Chondrocyte (in vitro differentiated cells): ENCODE measurements at places on chromosomes 4 and X. TPM values are rescaled to one million over a fixed set of nuclear protein-coding genes. Genes with fewer than 3 reads are reported as not detected.

ANTXR2 gene
- 19.0 to 32.1 TPM (median 27.0 TPM) in 3 replicates for total RNA-seq

STS gene
- 10.9 to 12.5 TPM (median 12.1 TPM) in 3 replicates for total RNA-seq

DNA sequence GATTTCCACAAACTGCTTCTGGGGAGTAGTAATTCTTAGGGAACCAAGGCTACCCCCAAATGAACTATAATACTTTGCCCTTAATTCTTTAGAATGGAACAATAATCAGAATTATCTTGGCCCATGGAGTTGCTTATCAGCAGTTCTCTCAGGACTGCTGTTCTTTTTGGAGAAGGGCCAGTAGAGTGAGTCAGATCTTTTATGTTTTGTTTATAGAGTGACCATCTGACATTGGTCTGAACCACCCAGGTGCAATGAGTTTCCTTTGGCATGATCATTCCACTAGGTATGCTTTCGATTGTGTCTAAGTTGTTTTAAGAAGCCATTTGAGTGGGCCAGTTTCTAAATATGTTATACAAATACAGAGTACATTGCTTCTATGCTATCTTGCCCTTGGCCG lies 31.8 kb downstream of the PRRG1 start:
- no peak for DNase-seq

DNA sequence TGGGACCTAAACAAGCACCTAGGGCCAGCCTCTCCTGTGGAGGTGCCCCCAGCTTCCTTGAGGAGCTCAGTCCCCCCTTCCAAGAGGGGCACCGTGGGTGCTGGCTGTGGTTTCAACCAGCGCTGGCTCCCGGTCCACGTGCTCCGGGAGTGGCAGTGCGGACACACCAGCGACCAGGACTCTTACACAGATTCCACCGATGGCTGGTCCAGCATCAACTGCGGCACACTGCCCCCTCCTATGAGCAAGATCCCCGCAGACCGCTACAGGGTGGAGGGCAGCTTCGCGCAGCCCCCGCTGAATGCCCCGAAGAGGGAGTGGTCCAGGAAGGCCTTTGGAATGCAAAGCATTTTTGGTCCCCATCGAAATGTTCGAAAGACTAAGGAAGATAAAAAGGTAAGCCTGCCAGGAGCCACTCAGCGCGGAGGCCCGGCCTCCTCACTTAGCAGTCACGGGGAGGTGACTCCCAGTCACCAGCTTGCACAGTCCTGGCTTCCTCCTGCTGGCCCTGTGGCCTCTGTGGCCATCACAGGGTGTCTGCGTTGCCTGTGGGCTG lies 24.9 kb downstream of the RGS12 start:
- no peak for DNase-seq

- no peak for DNase-seq
Observed at GRCh38 chrX:136115904-136116297, 31.4 kb upstream of the FHL1 start.

DNA sequence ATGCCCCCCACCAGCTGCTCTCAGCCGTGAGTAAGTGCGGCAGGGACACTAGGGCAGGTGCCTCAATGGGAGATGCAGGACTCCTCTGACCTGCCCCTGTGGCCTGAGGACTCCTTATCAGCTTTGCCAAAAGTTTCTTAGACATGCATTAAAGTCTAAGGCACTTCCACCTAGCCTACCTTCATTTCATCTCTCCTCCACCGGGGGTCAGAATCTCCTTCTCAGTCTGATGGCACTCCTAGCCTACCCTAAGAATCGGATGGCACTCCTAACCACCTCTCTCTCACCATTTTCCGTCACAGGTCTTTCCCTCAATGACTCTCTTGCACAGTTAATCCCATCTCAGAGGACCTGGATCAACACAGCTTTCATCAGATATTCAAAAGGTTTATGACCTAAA lies 85.9 kb downstream of the OTC start:
- no peak for DNase-seq

GAB3 gene
- 2.0 to 2.4 TPM (median 2.2 TPM) in 3 replicates for total RNA-seq

- no peak for DNase-seq
Observed at GRCh38 chrX:47482512-47483305, at the start of gene ZNF41. TSS of gene ZNF41 (minus strand) at chrX:47483222. CDS start at chrX:47467481, 15,741 bp downstream.

UCHL1 gene
- total RNA-seq = 771 to 856 TPM (median 807 TPM) in 3 replicates

DNA sequence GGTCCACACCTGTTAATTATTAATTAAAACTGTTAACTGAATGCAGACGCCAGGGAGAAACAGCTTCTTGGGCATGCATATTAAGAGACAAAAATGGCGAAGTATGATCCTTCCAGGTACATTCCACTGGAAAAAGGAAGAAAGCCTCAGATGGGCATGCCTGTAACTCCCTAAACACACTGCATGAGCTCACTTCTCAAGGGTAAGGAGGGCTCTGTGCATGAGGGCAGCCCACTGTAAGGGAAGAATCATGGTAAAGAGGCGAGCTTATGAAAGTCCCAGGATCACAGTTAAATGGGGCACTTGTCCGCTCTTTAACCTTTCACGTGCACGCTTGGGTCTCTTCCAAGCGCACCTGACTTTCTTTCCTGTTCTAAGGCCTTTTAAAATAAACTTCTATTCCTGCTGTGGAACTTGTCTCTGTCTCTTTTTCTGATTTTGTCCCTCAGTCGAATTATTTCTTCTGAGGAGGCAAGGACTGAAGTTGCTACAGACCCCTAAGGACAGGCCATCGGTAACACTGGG lies 321.7 kb downstream of the PPP1R2C start:
- no peak for DNase-seq

DNA sequence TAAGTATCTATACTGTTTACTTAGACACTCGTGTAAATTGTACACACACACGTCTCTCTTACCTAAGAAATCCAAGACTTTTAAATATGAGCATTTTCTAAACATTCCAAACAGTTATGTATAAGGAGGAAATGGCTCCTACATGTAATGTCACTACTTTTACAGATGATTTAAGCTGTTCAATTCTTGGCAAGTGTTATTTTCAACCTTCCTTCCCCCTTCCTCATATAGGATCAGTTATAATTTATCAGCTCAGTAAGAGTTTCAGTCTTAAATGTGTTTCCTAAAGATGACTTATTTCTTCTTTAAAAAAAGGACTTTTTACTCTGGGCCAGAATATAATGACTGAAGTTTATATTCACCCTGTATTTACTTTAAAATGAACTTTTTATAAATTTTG lies 601.1 kb downstream of the ANKRD50 start:
- no peak for DNase-seq

DNA sequence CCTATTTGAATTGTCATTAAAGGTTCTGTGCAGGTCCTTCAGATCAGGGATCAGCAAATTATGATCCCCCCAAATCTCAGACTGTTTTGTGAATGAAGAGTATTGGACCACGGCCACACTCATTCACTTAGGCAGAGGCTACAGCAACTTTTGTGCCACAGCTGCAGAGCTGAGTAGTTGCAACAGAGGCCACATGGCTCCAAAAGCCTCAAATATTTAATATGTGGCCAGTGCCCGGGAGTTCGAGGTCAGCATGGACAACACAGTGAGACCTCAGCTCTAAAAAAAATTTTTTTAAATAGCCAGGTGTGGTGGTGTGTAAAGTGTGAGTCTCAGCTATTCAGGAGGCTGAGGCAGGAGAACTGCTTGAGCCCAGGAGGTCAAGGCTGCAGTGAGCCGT lies 100.7 kb downstream of the NSUN7 start:
- DNase-seq = no peak

- no peak for DNase-seq
Observed at GRCh38 chrX:150698981-150699380, 5.8 kb downstream of the MTMR1 start.

- DNase-seq = no peak
Observed at GRCh38 chr4:118087366-118087765, 53.1 kb downstream of the NDST3 start.

DNA sequence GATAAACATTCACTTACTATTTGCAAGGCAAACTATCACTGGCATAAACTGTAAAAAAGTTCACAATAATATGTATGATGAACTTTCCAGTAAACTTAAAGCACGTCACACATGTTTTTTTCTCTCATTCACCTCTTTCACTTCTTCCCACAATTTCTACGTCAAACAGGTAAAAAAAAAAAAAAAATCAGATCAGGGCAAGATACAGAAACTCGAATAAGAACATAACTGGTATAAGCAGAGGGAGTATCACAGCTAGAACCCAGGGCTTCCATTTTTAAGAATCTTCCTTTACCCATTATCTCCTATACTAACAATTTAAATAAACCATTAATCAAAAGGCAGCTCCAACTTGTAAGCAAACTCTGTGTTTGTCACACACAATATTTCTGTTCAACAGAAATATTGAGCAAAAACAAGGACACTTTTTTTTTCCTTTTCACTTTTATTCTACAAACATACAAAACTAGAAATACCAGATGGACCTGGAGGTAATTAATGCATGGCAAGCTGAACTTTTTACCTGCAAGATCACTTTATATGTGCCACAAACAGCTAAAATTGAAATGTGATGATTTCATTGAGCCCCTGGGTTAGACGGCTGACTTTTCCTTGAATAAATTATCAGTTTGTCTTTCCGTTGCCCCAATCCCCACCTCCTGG lies 47.5 kb upstream of the NSUN7 start:
- no peak for DNase-seq

DNA sequence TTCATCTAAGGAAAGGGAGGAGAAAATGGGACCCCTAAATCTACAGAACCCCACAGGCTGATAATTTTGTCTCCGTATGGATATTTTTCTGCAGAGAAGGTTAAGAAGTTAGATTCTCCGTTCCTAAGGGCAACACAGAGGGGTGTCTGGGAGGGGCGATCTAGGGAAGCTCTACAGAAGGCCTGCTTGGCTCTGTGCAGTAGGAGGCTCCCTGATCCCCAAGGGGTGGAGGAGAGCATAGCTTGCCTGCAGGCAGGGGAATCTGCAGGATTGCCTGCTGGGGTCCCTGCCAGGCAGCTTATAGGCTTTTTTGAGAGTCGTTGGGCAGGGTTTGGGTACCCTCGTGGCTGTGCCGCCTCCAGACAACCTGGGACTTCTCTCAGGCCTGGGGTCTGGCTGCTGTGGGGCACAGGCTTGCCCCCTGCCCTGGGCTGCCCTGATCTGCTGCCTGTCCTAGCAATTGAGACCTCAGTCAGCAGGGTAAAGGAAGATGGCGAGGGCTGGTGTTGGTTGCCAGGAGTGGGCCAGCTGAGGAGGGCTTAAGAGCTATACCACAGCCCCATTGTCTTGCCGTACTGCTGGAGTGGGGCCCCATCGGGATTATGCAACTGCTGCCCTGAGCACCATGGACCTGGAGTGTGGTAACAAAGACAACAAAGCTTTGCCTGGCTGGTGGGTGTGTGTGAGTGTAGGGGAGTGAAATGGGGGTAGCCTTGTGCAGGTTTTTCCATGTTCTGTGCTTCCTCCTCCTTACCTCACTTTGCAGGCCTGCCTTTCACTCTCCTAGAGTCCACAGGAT lies 74.1 kb downstream of the EFNB1 start:
- no peak for DNase-seq

- no peak for DNase-seq
Observed at GRCh38 chrX:23525531-23525930, 141.8 kb upstream of the PRDX4 start.

GRCh38 chr4:34158878-34159277 lies 2085.4 kb downstream of the ARAP2 start:
- no peak for DNase-seq

DNA sequence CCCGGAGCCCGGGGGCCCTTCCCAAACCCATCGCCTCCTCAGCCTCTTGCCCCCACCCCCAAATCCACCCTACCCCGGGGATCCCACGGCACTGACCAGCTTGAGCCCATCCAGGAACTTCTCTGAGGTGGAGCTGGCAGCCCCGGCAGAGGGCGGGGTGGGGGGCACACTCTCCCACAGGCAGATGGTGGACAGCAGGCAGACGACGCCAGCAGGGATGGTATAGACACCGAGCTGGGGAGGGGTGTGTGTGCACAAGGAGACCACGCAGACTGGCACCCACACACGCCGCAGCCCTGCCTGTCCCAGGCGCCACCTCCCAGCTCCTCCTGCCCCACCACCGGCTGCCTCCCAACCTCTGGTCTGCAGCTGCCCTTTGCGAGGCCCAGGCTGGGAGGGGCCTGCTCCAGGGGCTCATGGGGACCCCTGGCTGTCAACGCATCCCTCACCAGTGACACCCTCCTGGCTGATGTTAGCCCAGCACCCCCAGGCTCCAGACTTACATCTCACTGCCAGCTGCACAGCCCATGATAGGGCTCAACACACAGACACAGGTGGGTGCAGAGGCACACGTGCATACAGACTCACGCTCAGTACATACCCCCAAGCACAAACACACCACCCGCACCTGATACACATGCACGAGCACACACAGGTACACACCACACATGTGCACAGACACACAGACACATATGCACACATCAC lies 4.2 kb downstream of the SLC49A3 start:
- DNase-seq = no peak

DNA sequence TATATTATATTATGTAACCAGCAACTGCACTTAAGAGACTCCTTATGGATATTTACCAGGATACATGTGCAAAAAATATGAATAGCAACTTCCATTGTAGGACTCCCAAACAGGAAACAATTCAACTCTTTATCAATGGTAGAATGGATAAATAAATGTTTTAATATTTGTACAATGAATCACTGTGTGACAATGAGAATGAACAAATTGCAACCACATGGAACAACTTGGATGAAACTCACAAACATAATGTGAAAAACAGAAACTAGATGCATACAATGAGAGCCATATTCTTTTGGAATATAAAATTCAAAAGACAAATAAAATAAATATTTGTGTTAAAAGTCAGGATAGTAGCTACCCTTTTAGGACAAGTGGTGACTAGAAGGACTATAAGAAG lies 1015.7 kb downstream of the TECRL start:
- no peak for DNase-seq

DNA sequence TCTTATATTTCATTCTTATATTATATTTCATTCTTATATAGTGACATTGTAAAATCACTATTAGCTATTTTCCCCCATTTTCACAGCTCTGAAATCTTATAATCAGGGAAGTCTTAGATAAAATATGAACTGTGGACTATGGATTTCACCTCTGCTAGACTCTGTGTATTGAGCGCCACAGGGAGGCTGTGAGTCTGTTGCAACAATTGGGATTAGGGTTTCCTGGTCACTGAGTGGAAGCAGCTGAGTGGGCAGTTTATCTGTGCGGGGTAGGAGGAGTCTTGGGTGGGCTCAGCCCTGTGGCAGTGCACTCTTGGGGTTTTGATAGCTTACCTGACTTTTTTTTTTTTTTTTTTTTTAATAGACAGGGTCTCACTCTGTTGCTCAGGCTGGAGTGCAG lies 249.5 kb downstream of the PTTG2 start:
- DNase-seq = no peak

DNA sequence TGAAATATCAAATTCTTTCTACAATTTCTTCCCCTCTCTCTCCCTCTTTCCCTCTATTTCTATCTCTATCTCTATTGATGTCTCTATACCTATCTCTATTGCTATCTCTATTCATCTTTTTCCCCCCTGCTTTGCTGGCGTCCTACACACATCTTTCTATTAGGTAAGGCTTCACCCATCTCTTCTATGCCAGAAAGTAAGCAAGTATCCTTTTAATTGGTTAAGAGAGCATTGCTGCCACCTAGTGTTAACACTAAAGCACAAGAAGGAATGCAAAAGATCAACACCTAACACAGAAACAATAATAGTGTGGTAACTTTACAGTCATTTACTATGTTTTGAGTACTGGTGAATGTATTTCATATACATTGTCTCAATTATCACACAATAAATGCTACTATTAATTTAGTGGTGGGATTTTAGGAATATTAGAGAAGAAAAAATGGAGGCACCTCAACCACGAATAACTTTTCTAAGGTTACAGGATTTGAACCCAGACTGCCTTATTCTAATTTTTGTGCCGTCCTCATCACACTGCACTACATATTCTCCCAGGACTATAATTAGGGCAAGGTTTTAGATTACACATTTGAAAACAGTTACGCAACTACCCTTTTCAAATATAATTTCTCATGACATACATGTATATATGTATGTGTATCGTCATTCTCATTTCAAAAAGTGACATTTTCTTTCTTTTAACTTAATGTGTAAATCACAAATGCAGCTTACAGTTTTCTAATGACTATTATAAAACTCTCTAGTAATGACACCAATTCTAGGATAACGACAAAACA lies 3.7 kb upstream of the C4orf36 start:
- no peak for DNase-seq
